M059J (cell line): ENCODE measurements at places on chromosomes 3 and 15.

- DNase-seq, result peak; percentile 70
These were observed 26.5 kb downstream of the AKAP13 start for GRCh38 chr15:85406916-85407315.

DNA sequence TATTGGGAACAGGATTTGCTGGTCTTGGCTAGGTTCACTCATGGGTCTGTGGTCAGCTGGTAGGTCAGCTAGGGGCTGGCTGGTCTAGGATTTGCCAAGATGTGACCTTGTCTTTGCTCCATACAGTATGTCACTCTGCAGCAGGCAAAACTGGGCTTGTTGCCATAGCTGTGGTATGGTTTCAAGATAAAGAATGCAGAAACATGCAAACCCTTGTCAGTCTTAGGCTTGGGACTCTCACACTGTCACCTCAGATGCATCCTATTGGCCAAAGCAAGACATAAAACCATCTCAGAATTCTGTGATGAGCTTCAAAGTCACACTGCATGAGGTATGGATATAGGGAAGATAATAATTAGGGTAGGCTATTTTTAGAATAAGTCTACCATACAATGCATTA is 66.6 kb upstream of the TBC1D5 start:
- peak; percentile 85 for DNase-seq

DNA sequence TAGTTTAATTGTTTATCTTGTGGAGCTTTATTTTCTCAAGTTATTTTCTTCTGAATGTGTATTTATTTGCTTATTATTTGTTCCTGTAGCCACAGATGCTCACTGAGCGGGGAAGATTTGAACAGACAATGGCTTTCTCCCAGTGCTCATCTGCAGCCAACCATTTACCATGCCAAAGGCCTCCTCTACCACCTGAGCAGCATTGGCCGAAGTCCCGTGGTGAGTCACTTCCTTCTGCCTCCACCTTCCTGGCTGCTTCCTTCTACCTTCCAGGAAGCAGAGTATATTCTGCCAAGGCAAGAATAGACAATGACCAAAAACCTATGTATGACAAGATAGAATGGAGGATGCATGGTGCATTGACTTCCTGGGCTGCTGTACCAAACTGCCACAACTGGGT is 443.1 kb downstream of the AGBL1 start:
- no peak for DNase-seq

DNA sequence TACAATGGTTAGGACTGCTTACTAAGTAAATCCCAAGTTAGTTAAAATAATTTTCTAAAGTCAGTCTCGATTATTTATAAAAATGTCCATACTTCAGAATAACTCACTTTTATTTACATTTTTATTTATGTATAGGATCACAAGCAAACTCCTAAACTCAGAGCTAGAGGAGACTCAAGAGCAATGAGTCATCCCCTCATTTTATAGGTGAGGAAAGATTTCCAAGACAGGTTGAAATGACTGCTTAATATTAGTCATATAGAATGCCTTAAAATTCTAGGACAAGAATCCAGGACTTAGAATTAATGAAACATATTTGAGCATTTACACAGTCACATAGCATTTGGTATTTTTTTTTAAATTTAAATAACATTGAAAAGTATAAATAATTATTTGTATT is 983.8 kb downstream of the SI start:
- DNase-seq, result no peak
